ENCODE measurements at places on chromosomes 4 and X.
A peak's percentile ranks its signal among the peaks of the same experiment; 100 is the strongest.

DNA sequence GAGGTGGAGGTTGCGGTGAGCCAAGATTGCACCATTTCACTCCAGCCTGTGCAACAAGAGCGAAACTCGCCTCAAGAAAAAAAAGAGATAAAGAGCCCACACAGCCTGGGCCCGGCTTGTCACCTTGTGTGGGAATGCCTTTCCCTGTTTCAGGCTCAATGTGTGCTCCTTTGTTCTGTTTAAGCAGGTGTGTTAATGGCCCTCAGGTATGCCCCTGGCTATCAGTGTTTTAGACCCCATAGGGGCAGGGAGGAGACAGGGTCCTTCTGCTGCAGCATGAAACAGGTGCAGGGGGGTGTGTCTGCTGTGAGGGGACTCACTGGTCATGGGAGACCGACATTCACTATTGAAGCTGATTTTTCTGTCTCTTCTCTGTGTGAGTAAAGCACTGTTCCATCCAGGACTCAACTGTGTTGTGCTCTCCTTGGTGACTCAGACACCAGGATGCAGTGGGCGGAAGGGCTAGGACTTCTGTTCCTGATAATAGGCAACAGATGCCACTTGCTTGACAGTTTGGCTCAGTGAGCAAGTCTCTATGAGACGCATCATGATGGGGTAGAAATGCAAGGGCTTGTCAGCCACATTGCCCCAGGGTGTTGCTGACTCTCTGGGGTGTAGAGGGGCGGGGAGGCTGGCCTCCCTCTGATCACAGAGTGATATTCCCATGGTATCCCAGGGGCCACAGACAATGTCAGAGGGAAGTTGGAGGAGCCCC lies 15.6 kb upstream of the LAP3 start:
- DNase-seq, result no peak

DNA sequence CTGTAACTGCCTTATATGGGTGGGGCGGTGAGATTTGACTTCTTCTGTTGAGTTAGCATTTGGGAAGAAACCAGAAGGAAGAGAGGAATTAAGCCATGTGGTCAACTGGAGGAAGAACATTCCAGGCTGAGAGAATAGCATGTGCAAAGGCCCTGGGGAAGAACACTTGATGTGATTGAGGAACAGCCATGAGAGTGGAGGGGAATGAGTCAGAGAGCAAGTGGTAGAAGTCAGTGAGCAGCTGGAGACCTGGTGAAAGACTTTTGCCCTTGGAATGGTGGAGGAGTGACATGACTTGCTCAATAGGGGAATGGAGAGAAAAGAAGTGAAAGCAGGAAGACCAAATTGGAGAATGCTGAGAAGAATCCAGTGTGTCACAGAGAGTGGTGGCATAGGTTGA lies 327.8 kb upstream of the HAND2 start:
- no peak for DNase-seq

GRCh38 chr4:55407764-55408163 lies 12.0 kb downstream of the TMEM165 start:
- DNase-seq, result no peak

GRCh38 chrX:43386875-43387274 lies 269.2 kb upstream of the MAOA start:
- no peak for DNase-seq

DNA sequence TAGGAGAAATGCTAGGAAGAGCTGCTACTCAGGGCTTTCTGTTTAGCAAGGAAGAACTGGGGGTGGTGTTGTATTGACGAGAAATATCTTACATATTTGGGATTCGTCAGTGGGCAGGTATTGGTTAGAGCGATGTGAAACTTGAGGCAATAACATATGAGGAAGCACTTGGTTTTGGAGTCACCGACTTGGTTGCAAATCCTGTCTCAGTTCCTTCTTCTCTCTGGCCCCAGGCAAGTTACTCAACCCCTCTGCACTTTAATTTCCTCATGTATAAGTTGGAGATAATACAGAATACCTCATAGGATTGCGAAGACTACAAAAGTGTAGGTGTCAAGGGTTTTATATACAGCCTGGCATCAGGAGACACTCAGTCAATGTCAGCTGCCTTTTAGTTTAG lies 34.1 kb downstream of the GPAT3 start:
- no peak for DNase-seq

GRCh38 chrX:23185951-23186350 lies 148.7 kb upstream of the PTCHD1 start:
- no peak for DNase-seq

- no peak for DNase-seq
Observed at GRCh38 chrX:134671294-134671693, 13.0 kb upstream of the PLAC1 start.

- peak; percentile 23 for DNase-seq
Observed at GRCh38 chr4:63620271-63620670, 789.0 kb downstream of the TECRL start.

DNA sequence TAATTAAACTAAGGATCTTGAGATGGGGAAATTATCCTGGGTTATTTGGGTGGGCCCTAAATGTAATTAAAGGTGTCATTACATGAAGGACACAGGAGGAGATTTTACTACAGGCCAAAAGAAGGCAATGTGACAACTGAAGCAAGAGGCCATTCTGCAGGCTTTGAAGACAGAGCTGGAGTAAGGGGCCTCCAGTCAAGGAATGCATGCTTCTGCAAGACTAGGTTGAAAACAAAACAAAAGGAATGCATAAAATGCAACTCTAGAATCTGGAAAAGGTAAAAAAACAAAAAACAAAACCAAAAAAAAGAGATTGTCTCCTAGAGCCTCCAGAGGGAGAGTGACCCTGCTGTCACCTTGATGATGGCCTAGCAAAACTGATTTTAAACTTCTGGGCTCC lies 21.6 kb downstream of the ERVMER34-1 start:
- no peak for DNase-seq

- no peak for DNase-seq
Observed at GRCh38 chr4:41373221-41373620, 116.5 kb downstream of the UCHL1 start.

GRCh38 chrX:129347291-129347690 lies 176.0 kb downstream of the SMARCA1 start:
- DNase-seq, result no peak

DNA sequence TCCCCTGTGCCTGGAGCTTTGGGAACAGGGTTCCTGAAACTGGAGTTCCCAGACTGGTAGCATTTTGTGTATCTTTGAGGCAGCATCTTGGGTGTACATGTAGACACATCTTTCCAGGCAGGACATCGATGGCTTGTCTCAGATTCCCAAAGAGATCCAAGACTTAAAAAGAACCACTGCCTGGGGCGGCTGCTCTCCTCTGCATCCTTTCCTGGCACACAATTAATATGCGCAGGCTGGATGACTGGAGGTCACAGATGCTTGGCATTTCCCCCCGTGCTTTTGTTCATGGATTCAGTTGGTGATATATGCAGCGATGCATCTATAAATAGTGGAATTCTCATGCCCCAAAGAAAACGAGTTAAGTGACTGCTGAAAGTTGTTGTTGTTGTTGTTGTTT lies 80.5 kb downstream of the CLDN34 start:
- DNase-seq, result no peak

GRCh38 chr4:74190919-74191397 lies 33.0 kb downstream of the MTHFD2L start:
- DNase-seq, result no peak

DNA sequence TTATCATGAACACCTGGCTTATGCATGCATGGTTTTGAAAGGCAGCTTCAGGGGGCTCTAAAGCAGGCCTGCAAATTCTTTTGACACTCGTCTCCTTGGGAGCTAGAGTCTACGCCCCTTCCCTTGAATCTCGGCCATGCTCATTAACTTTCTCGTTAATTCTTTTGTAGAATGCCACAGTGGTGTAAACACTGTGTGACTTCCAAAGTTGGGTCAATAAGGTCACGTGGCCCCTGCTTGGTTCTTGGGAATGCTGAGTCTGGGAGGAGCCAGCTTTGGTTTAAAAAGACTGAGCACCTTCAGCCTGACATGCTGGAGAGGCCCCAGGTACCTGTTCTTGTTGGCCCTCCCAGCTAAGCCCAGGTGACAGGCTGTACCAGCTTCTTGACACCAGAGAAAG lies 228.4 kb downstream of the DHRSX start:
- DNase-seq, result no peak

DNA sequence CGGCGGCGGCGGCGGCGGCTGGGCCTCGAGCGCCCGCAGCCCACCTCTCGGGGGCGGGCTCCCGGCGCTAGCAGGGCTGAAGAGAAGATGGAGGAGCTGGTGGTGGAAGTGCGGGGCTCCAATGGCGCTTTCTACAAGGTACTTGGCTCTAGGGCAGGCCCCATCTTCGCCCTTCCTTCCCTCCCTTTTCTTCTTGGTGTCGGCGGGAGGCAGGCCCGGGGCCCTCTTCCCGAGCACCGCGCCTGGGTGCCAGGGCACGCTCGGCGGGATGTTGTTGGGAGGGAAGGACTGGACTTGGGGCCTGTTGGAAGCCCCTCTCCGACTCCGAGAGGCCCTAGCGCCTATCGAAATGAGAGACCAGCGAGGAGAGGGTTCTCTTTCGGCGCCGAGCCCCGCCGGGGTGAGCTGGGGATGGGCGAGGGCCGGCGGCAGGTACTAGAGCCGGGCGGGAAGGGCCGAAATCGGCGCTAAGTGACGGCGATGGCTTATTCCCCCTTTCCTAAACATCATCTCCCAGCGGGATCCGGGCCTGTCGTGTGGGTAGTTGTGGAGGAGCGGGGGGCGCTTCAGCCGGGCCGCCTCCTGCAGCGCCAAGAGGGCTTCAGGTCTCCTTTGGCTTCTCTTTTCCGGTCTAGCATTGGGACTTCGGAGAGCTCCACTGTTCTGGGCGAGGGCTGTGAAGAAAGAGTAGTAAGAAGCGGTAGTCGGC lies 528 bp downstream of the FMR1 start:
- DNase-seq, result no peak

DNA sequence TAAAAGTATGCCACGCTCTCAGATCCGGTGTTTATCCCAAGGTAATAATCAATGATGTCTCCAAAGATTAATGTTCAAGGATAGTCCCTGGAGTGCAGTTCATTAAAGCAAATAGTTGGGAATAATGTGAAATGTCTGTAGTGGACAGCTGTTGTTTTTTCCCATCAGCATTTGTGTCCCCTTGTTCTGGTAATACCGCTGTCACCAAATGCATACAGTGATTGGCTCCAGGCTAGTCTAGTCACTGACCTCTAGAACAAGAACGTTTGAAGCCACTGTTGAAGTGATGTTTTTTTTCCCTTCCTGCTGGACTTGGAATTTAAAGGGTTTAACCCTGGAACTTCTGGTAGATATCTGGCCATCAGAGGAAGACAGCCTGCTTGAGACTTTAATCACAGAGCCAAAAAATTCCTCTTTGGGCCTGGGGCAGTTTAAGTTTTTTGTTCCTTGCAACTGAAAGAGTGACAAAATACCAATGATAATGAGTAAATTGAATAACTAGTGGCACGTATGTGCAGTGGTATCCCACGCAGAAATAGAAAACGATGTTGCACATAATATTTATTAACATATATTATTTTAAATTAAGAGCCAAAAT lies 30.6 kb downstream of the HSD17B11 start:
- DNase-seq, result no peak

- DNase-seq, result no peak
Observed at GRCh38 chr4:91087743-91088142, 960.5 kb downstream of the CCSER1 start.

- peak; percentile 44 for DNase-seq
Observed at GRCh38 chr4:3766036-3766784, at the start of gene ADRA2C. ADRA2C (plus strand) TSS chr4:3766385; CDS start chr4:3766607, 222 bp downstream.

DNA sequence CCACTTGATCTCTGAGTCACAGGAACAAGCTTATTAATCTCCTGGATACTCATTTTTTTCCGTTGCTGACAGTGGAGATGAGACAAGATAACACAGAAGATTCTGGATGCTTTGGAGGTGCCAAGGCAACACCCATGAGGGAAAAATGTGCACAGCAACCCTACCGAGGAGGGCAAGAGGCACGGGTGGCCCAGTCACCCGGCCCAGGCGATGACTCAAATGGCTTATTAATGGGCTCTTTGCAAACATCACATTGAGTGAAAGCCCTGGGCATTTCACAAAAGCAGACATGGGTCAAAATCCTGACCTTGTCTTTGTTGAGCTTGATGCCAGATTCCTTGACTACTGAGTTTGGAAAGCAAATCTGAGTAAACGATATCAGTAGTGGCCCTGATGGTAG lies 315.1 kb downstream of the STK32B start:
- DNase-seq, result no peak

GRCh38 chrX:79161655-79162054 lies 17.2 kb downstream of the GPR174 start:
- no peak for DNase-seq

DNA sequence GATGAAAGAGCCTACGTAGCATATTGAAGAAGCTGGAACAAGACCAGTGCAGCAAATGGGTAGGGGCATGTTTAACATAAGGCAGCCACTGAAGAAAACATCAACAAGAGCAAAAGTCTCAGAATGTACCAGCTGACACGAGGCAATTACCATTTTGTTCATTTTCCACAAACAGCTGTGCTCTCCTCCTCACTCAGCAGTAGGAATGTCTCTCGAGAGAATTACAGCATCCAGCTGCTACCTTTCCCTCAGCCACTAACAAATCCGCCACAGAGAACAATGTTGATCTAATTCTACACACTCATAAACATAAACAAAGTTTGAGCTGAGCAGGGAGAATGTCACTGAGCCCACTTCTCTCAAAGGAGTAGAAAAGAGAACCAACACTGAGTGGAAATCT lies 68.0 kb downstream of the OPHN1 start:
- DNase-seq, result no peak

DNA sequence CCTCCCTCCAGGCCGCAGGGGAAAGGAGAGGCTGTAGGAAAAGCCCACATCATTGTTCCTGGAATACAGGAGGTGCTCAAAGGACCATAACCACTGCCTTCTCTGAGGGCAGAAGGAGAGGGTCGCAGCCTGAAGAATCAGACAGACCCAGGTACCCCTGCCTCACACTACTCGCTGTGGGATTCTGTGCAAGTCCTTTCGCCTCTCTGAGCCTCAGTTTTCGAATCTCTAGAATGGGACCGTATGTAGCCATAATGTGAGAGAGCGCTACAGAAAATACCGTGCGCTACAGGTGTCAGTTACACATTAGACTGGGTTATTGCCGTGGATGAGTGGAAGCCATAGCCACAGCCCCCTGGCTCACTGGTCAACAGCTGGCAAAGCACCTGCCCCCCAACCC lies 78.2 kb upstream of the PSAPL1 start:
- no peak for DNase-seq

DNA sequence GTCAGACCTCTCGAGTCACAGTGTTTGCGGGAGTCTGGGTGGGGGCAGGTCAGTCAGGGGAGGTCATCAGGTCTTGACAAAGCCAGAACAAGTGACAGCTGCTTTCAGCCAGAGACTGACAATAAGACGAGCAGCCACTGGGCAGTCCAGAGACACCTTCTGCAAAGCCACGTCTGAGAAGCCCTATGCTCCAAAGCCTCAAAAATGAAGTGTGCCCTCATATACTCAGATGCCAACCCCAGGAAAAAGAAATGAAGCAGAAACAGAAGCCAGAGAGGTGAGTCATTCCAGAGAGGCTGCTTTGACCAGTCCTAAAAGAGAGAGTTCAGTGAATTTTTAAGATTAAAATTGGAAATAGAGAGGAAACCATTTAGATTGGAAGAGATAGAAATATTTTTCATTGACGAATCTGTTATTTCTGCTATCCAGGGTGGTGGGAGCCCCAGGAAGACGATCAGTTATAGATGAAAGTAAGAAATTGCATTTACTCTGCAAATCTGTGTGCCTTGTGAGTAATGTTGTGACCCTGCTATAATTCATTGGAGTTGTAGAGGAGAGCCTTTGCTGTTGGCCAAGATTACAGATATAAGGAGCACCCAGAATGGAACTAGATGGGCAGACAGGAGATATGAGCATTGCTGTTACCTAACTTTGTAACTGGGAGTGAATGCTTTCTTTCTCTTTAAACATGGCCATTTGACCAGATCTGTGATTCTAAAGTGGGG lies 77.9 kb downstream of the LRRC66 start:
- DNase-seq, result no peak

- no peak for DNase-seq
Observed at GRCh38 chr4:125541836-125542385, 227.2 kb downstream of the FAT4 start.
